ENCODE measurements at places on chromosomes 2 and 18. TPM values are rescaled to one million over a fixed set of nuclear protein-coding genes. Genes with fewer than 3 reads are reported as not detected.

- DNase-seq = no peak
- H3K4me1 ChIP-seq = no peaks in the 10 kb centered on the region
Measured at GRCh38 chr2:48032765-48033164, 126.5 kb upstream of the FBXO11 start.

Gene GALNT13
- polyA plus RNA-seq = not detected

- H3K27me3 ChIP-seq = no peaks in the 10 kb centered on the region
- DNase-seq = no peak
- no peak overlapping the region for H3K4me3 ChIP-seq
Measured at GRCh38 chr2:150729495-150729955, 242.1 kb upstream of the RND3 start.

Gene UNC80
- 0.09 TPM for polyA plus RNA-seq
